Mesothelial cell of epicardium (in vitro differentiated cells): ENCODE measurements at places on chromosomes 4 and X. TPM values are rescaled to one million over a fixed set of nuclear protein-coding genes. Genes with fewer than 3 reads are reported as not detected.

DNA sequence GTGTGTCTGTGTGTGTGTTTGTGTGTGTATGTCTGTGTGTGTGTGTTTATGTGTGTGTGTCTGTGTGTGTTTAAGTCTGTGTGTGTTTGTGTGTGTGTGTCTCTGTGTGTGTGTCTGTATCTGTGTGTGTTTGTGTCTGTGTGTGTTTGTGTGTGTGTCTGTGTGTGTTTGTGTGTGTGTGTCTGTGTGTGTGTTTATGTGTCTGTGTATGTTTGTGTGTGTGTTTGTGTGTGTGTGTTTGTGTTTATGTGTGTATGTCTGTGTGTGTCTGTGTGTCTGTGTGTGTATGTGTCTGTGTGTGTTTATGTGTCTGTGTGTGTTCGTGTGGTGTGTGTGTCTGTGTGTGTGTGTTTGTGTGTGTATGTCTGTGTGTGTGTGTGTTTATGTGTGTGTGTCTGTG is 11.4 kb downstream of the IL9R start:
- DNase-seq, result no peak

DNA sequence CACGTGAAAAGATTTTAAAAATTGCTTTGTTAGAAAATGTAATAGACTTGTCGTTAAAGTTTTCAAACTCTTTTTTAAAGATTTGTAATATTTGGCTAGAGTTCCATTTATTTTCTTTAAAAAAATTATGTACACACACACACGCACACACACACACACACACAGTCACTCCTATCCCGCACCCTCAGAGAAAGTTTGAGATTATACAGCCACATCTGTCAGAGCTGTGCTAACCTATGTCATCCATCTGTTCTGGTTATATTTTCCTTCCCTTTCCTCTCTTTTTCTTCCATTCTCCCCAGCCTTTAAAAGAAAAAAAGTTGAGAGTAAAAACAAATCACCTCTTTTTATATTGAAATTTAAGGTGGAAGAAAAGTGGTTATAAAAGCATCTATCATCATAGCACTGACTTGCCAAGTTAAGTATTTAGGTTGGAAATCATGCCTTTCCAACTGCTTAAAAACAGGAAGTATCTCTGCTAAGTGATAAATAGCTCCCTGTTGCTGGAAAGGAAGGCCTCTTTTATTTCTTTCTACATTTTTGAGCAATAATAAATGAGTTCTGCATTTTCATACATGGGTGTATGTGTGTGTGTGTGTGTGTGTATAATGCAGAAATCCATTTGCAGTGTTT is 163.3 kb upstream of the SPRY1 start:
- no peak for DNase-seq

DNA sequence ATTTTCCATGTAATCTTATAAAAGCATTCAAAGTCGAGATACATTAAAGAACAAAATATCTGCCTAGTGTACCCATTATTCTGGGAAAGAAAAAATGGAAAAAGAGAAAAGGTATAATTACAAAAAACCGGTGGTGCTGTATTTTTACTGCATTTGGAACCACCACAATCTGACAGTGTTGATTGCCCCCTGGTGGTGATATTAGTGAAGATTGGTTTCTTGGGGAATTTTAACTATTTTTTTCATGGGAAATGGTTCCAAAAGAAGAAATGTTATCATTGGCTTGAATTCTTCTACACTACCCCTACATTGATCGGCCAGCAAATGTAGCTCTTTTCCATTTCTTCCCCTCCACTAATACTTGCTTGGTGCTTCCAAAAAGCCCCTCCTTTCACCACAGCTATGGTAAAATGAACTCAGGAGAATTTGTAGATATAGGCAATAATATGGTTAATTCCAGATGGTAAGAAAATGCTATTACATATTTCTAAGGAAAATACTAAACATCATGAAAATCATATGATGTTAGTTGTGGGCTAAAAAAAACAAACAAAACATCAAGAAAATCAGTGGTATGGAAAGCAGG is 50.0 kb downstream of the COX18 start:
- DNase-seq, result no peak

PLK4 gene
- total RNA-seq, result 11.6 to 14.3 TPM (median 14.1 TPM) in 3 replicates
